Fibroblast of pulmonary artery (primary cell): ENCODE measurements at places on chromosomes 6 and 20.

GRCh38 chr6:27146706-27147505 lies 100.6 kb upstream of the PRSS16 start:
- DNase-seq: peak; percentile 100

- peak; percentile 71 for DNase-seq
Observed at GRCh38 chr6:17574866-17575560, 25.1 kb upstream of the FAM8A1 start.

DNA sequence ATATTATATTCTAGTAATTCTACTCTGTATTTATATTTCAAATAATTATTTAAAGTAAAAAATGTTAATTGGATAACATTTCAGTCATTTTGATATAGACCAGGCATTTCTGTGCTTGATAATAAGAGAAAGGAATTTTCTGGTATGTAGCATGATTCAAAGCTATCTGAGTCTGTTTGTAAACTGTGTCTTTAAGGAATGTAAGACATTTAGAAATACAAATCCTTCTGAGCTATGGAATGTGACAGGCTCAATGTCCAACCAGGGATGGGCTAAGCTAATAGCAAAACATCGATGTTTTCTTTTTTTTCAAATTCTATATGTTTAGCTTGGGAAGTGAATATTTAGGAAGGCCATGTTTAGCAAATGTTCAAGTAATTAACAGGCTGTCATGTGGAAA lies 41.5 kb upstream of the FAM83B start:
- peak; percentile 17 for DNase-seq

DNA sequence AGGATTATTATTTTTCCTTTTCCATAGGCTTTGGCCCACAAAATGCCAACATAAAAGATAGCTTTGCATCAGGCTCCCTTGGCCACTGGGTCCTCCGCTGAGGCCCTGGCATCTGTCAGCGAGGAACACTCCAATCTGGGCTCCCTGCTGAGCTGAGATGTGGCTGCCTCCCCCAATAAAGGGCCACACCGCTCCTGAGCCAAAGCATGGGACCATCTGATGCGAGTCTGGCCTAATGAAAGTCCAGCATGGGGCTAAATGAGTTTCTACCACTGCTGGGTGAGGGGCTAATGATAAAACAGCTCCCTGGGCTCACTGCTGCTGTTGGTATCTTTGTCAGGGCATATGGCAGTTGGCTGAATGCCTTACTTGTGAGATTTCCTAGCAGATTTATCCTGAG lies 817.5 kb upstream of the SLC35B3 start:
- no peak for DNase-seq

DNA sequence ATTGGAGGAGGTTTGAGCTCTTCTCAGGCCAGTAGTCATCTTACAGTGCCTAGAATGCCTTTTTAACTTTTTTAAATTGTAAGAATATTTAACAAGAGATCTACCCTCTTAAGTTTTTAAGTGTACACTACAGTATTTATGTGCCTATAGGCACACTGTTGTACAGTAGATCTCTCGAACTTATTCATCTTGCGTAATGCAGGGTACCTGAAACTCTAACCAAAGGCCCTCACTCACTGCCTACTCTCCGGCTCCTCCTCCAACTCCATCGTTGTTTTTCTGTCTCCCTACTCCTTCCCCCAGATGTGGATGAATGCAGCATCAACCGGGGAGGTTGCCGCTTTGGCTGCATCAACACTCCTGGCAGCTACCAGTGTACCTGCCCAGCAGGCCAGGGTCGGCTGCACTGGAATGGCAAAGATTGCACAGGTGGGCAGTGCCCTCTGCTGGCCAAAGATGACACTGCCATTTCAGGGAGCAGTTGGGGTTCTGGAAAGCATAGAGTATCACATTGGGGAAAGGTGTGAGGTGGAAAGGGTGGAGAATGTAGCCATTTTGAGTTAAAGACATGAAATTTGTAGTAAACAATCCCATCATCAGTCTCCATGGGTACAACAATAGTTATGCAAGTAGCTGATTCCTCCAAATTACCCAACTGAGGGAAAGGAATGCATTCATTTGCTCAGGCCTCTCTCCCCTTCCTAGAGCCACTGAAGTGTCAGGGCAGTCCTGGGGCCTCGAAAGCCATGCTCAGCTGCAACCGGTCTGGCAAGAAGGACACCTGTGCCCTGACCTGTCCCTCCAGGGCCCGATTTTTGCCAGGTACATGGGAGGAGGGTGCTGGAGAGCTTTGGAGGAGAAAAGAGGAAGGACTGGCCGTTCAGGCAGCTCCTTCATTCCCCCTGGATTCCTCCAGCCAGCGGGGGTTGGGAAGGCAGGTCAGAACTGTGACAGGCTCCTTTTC lies 18.4 kb upstream of the ZNF76 start:
- DNase-seq: peak; percentile 63

DNA sequence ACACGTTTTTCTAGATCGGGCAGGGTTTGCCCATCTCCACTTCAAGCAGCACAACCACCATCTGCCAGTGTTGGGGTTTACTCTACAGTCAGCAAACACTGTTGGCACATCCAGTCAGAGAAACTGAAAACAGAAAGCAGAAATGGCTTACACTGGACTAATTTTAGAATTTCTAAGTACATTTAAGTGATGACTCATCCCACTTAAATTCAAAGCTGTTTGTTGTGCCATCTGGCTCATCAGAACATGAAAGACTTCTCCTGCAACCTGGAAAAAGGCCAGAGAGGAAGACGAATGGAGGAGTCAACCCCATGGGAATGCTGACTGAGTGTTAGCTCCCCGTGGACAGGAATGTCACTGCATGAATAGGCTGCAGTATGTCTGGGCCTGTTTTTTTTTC lies 21.8 kb downstream of the FAM209B start:
- DNase-seq: peak; percentile 95

- DNase-seq: no peak
Observed at GRCh38 chr6:11491596-11492463, 45.7 kb upstream of the TMEM170B start.

- peak; percentile 8 for DNase-seq
Observed at GRCh38 chr6:166705069-166705468, 78.0 kb upstream of the RPS6KA2 start.

- no peak for DNase-seq
Observed at GRCh38 chr6:68046756-68047155, 588.3 kb upstream of the ADGRB3 start.

DNA sequence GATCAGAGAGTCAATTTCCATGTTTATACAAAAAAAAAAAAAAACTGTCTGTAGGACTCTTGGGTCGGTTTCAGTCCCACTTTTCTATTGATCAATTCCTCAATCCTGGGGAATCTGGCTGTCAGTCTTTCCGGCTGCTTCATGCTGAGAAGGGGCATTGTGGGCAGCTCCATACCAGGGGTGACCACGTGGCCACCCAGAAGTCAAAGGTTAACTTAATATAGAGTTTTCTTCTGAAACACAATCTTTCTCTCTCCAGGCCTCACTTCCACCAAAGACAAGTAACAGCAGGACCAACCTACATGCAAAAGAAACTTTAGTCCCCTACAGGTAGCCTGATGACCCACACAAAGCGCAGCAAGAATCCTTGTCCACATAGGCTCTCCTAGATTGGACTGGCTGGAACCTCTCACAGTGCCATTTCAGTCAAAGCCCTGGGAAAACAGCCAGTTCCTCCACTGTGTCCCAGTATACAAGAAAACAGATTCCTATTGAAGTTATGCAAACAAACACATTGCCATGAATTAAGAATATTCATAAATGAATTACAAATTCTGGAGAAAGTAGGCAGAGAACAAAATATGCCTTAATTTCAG lies 18.5 kb upstream of the SERPINB9 start:
- no peak for DNase-seq

DNA sequence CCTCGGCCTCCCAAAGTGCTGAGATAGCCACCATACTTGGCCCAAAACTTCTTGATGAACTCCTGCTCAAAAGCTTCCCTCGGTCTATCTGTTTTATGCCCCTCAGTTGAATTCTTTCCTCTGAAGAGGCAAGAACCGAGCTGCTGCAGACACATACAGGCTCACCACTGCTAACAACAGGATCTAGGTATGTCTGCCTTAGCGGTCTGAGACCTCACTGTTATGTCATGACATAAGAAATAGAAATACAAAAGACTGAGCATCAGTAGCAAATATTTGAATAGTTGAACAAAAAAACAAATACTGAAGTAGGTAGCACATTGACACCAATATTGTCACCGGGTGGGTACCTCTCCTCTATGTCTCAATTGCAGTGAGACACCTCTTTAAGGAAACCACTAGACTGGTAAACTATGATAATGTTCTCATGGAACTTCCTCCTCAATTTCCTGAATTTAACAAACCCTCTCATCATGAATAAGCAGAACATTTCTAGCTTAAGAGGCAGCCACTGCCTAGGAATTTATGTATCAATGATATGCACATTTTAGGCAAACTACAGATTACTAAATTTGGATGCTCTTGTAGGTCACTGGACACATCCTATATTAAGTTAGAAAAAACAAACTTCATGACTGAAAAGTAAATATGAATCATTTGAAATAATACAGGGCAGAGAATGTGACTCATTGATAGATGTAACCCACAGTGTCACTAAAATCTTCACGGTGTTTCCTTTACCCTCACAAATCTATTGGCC lies 9.4 kb upstream of the STXBP5 start:
- DNase-seq: no peak

DNA sequence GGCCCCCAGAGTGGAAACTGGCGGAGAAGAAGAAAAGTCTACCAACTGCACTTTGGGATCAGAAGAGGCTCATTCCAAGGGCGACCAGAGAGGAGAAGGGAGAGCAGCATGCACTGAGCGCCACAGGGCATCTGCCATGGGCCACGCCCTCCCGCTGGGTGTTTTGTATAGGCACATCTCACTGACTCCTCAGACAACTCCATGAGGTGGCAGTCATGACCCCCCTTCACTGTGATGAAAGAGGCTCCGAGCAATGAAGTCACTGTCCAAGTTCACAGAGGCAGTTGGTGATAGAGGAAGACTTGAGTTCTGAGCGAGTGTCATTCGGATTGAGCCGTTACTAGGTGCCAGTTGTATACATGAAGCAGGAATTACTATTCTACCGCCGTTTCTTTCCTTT lies 15.4 kb downstream of the BPIFB1 start:
- DNase-seq: no peak

GRCh38 chr6:152598421-152598820 lies 38.7 kb downstream of the SYNE1 start:
- no peak for DNase-seq

DNA sequence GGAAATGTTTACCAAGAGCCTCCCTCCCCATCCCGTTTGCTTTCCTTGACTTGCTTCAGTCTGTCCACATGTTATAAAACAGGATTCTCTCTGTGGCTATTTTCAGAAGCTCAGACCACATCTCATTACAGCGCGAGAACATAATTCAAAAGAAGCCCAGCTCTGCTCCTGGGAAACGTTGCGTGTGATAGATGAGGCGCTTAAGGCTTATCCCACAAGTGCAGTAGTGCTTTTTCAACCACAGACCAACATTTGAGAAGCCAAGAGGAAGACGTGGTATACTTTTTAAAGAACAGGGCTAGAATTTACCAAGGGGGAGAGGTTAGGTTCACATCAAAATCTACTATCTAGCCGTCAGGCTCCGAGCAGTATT lies 239.5 kb downstream of the SLC24A3 start:
- no peak for DNase-seq

GRCh38 chr20:60754856-60755255 lies 497.2 kb upstream of the CDH4 start:
- no peak for DNase-seq

- DNase-seq: no peak
Observed at GRCh38 chr20:63955281-63955826, 862 bp downstream of the UCKL1 start.

DNA sequence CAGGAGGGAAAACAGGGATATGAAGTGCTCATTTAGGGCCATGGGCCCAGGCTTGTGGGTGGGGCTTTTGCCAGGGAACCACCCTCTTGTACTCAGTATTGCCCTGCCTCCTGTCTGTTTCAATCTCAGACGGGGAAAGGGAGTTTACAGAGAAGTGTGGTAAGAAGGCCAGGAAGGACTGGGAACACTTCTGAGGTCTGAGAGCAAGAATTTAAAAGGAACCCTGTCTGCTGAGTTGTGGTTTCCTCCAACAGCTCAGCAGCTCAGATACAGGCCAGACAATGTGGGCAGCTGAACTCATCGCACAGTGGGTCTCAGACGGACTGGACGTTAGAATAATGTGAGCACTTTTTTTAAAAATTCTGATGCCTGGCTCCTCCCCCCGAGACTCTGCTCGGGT lies 354.1 kb upstream of the ARID1B start:
- no peak for DNase-seq

DNA sequence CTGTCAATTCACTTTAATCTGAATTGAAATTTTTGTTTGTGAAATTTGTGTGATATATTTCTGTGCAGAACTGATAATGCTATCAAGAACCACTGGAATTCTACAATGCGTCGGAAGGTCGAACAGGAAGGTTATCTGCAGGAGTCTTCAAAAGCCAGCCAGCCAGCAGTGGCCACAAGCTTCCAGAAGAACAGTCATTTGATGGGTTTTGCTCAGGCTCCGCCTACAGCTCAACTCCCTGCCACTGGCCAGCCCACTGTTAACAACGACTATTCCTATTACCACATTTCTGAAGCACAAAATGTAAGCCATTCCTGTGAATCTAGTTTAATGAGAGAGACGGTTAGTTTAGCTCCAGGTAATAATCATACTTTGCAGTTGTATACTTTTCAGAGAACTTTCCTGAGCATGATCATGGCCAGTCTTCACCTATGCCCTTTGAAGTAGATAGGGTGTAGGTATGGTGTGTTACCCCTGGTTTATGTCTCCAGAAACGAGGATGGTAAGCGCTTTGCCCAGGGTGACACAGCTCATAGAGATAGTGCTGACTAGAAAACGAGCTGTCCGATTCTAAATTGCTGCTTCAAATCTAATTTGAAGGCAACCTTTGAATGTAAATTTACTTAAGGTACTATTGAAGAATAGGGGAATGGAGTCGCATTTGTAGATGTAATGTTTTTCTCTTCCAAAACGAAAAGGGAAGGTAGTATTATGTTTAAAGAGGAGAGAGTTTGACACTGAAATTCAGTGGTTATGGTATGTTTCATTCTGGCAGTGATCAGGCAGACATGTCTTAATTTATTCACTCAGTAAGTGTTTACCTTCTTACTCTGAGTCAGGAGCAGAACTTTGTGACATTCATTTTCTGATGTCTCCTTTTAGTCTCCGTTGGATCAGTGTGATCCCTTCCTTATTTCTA lies 11.4 kb downstream of the MYB start:
- no peak for DNase-seq

DNA sequence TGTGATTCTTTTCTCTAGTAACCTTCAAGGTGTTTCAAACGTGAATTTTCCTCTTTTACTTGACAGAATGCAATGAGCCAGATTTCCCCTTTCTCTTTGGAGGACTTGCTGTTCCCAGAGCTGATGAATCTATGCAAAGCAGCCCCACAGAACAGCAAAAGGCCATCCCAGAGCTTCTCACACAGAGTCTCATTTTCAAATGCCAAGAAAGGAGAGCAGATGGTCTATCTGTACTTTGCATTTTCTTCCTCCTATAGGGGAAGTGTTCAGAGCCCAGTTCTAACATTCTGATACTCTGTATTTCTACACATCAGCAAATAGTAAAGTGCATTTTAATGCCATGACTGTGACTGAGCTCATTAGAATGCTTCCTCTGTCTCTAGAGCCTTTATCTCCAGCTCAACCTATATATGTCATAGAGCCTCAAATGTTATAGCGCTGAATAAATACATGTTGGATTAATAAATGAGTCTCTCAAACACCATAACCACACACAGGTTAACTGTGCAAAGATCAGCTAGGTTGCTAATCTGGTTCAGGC lies 81.8 kb upstream of the EYA4 start:
- no peak for DNase-seq
